Stimulated activated CD4-positive, alpha-beta T cell treated with anti-CD3 and anti-CD28 coated beads, Interleukin-15, amount 100 ng/mL, for 1 hour (primary cell): ENCODE measurements at places on chromosomes 7 and 10.

- no peak for DNase-seq
Observed at GRCh38 chr10:34702093-34702937, 112.8 kb downstream of the PARD3 start.

GRCh38 chr10:26914898-26915297 is 54.1 kb upstream of the ABI1 start:
- no peak for DNase-seq

DNA sequence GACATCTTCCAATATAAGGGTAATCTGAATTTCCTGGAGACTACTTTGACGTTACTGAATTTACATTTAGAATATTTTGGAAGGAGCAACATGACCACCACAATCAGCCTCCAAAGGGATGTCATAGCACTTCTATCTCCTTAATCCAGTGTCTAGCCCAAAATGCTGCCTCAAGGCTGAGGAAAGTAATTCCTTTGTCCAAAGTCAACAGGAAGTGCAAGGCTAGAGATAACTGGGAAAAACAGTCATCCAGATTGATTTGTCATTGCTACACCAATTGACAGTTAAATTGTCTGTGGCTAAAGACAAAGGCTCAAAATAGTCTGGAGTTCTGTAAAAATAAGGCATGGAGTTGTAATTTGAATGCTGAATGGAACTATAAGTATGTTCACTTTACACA is 3.9 kb upstream of the TFPI2 start:
- no peak for DNase-seq

- DNase-seq = no peak
Observed at GRCh38 chr10:14531974-14532373, 201.2 kb upstream of the FRMD4A start.

DNA sequence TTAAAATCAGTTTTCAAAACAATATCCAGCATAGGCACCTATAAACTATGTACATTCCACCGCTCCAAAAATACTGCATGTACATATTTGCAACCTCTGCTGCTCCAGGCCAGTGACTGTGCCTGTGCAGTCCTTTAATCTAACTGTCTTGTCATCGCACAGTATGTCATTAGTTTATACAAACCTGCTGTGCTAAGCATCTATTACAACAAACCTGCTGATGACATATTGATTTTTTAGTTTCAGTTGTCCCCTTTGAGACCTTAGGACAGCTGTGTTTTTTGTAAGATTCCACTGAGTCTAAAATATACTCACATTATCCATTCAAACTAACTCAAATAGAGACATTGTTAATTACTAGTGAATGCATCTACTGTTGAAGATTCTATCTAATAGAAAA is 33.1 kb downstream of the SEMA3C start:
- DNase-seq = no peak

- DNase-seq = no peak
Observed at GRCh38 chr7:132065193-132065988, 509.0 kb upstream of the PODXL start.

DNA sequence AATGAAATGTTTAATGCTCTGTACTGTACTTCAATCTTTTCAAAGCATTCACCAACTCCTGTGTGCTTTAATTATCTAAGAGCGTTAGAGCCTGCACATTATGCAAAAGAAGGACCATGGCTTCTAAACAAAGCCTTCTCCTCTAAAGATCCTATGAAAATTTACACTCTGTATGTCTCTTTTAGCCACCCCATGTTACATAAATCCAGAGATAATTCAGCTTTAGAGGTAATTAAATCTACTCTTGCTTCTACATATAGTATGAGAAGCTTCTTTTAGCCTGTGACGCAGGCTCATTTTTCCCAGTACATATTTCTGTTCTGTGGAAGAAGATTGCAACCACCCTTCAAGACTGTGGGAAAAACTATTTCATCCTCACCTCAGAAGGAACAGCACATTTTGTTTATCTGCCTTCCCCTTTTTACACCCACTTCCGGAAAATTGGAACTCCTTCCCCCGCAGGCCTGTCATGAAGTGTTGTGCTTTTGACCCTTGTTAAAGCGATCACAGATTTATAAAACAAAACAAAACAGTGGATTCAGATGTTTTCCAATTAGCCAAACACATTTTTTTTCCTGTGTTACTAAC is 8.1 kb upstream of the TAS2R16 start:
- no peak for DNase-seq

DNA sequence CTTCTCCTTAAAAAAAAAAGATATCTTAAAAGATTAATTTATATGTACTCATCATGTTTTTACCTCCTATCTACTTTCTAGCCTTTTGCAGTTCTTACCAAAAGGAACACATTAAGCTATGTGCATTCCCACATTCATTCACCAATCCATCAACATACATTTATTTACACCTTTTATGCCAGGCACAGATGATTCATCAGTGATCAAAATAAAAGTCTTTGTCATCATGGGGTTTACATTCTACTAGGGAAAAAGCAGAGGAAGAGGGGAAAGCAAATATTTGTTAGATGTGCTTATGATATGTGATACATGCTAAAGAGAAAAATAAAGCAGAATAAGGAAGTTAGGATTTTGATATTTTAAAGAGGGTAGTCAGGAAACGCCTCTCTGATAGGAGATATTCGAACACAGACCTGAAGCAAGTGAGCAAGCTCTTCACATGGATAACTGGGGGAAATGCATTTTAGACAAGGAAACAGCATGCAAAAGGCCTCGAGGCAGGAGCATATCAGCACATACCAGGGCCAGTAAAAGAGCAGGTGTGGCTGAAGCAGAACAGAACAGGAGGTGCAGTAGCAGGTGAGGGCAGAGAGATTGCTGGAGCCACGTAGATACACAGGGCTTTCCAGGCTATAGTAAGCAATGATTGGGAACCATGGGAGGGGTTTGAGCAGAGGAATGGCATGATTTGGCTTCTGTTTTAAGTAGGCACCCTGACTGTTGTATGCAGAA is 67.4 kb downstream of the REEP3 start:
- no peak for DNase-seq

GRCh38 chr7:107201795-107202450 is 33.1 kb downstream of the HBP1 start:
- peak; percentile 3 for DNase-seq

GRCh38 chr10:30999070-30999712 is 32.5 kb downstream of the ZNF438 start:
- no peak for DNase-seq

DNA sequence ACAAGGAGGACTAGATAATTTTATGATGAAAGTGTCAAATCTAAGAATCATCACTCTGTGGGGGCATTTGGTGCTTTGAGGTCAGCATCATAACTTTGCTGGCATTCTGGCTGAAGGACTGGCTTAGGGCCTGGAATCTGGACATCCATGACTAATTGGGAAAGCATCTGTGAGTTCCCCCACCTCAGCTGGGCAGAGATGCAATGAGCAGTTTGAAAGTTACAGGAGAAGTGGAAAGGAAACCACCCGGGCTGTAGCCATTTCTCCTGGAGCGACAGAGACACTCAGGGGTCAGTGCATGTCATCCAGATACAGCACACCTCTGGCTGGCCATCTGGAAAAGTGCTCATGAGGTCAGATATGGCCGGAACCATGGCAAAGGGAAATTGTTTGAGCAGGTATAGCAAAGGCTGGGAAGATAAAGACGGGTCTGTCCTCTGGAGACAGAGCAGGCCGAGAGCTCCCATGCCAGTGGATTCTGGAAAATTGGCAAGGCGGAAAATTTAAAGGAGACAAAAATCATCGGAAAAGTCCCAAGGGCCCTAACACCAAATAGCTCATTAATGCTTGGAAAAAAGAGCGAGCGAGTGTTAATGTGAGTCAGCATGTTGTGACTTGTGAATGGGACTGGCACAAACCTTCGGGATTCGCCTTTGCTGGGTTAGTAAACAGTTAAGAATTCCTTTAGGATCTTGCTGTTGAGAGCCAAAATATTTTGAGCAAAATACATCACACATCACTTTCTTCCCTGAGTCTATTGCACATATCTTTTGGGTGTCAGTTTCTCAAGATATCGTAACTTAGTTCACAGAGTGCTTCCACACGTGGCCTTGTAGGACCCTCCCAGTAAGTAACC is 188.4 kb upstream of the AGK start:
- DNase-seq = no peak

GRCh38 chr7:20280475-20281351 is 50.0 kb upstream of the ITGB8 start:
- DNase-seq = no peak

DNA sequence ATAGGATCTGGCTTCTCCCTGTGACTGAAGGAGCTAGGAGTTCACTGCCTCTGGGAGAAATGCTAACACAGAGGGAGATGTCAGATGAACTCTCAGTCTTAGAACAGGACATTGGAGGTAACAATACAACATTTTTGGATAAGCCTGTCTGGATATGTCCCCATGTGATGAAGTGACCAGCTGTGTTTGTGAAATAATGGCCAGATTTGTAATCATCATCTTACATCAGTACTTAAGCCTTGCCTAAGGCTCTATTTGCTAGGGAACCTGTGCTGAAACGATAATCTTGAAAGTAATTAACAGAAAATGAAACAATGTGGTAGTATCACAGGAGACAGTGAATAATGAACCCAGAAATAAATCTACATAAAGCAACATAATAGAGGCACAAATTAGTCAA is 56.2 kb downstream of the CRPPA start:
- DNase-seq = no peak
